ENCODE measurements at places on chromosomes 4 and X.

DNA sequence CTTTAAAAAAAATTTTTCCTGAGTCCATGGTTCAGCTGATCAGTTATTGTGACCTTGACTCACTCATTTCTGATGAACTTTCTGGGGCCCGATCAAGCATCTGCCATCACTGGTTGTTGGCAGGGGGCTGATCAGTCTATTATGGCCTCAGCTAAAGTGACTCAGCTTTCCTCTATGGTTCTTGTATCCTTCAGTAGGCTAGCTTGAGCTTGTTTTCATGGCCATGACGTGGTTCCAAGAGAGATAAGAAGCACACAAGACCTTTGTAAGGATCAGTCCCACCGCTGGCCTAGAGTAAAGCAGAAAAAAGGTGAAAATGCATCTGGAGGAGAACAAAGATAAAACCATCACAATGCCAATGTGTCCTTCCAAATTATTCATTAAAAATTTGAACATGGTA lies 29.8 kb upstream of the EPGN start:
- no peak for DNase-seq

GRCh38 chrX:14073556-14073955 lies 43.9 kb upstream of the GEMIN8 start:
- DNase-seq: peak; percentile 40

- no peak for DNase-seq
Measured at GRCh38 chr4:140754918-140755773, 1.0 kb downstream of the TBC1D9 start.

DNA sequence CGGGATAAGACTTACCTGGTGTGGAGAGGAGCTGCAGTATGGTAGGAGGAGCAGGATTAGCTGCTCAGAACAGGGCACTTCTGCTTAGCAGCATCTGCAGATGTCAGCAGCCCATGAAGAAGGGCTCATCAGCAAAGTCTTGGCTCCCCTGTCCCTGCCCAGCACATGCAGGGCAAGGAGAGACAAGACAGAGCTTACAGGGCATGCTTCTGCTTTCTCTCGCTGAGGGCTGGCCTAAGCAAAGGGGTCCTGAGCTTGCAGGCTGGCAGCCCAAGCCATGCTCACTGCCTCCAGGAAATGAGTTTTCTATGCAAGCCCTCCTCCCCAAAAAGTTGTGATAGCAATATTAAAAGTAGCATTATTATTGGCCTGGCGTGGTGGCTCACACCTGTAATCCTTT lies 39.5 kb upstream of the TAPT1 start:
- DNase-seq: no peak

DNA sequence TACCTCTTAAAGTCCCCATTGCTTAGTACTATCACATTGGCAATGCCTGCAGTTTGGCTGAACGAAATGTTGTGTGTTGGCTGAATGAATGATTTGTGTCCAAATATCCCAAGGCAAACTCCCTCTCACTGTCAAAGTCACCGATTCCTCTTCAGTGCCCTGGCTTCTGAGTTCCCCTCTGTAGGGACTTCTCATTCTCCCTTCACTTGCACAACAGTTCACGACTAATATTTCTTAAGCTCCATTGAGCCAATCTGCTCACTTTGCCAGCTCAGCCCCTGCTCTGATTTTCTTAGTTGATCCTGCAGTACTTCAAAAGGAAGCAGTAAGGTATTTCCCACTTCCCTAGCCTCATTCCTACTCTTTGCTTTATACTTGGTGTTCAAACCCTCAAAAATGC lies 21.9 kb upstream of the PACRGL start:
- DNase-seq: no peak

- no peak for DNase-seq
Measured at GRCh38 chrX:1483843-1484637, 31.3 kb upstream of the ASMTL start.

DNA sequence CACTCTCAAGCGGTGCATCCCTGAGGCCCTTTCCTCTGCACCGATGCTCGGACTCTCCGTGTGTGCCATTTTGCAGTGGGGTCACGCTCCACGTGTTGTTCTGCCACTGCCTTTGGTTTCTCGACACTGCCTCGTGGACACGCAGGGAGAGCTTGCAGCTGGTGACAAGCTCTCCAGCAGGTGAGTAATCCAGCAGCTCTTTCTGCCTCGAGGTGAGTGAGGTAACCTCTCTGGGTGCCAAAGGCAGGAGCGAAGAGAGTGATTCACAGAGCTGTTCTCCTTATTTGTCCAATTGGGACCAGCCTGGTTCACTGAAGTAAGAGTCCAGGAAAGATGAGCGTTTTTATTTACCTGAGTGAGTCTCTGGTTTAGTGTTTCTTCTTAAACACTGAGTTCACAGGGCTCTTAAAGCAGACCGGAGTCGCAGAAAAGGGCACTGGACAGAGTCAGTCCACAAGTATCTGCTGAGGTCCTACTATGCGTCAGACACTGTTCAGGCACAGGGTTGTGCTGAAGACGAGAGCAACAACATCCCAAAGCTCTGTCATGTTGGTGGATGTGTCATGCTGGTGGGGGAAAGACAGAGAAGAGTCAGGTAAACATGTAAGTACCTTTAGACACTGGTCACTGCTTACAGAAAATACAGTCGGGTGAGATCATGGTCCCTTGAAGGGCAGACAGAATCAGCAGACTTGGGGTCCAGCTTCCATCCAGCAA lies 61.8 kb downstream of the FHDC1 start:
- no peak for DNase-seq

DNA sequence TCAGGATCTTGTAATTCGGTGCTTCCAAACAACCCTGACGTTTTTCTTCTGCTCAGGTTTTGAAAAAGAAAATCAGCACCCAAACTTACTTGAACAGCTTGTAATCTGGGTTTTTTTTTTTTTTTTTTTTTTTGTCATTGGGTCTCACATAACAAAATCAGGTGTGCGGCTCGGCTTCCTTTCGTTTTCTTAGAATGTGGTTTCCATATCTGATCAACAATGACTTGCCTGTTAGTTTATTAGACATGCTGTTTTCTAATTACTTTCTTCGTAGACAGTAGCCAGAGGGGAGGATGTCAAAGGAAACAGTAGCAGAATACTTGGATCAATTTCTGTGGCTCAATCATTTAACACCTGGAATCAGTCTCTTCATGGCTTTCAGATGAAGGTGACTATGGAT lies 890 bp upstream of the FREM3 start:
- no peak for DNase-seq

GRCh38 chr4:154126276-154126675 lies 337.4 kb upstream of the SFRP2 start:
- DNase-seq: peak; percentile 49

GRCh38 chr4:7945709-7946380 lies 6.2 kb upstream of the AFAP1 start:
- DNase-seq: no peak

DNA sequence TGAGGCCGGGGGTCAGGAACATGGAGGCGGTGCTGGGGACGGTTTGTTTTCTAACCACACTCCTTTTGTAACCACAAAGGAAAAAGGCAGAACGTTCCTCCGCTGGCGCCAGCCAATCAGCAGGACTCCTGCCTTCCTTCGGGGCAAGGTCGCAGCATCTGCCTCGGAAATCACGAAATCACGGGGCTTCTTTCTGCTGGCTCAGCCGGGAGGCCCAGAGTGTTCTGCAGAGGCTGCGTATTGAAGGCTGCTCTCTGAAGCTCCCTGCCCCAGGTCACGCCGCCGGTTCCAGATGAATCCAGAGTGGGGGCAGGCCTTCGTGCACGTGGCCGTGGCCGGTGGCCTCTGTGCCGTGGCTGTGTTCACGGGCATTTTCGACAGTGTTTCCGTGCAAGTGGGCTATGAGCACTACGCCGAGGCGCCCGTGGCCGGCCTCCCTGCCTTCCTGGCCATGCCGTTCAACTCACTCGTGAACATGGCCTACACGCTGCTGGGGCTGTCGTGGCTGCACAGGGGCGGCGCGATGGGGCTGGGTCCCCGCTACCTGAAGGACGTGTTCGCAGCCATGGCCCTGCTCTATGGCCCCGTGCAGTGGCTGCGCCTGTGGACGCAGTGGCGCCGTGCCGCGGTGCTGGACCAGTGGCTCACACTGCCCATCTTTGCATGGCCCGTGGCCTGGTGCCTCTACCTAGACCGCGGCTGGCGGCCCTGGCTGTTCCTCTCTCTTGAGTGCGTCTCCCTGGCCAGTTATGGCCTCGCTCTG lies 9.4 kb downstream of the TMEM187 start:
- no peak for DNase-seq

DNA sequence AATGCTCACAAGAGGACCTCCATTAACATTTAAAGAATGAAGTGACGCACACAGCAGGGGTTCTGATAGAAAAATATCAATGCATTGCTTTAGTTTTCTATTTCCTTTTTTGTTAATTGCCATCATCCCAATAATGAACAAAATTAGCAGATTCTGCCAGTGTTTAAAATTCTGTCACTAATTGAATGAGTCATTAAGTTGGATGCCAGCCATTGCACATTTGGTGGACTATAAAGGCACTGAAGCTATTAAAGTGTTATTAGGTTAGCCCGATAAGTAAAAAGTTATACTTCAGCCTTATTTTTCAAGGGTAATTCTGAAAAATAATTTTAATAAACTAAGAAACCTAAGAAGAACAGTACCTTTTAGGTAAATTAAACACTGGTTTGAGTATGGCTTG lies 53.1 kb downstream of the MAP3K15 start:
- DNase-seq: no peak

DNA sequence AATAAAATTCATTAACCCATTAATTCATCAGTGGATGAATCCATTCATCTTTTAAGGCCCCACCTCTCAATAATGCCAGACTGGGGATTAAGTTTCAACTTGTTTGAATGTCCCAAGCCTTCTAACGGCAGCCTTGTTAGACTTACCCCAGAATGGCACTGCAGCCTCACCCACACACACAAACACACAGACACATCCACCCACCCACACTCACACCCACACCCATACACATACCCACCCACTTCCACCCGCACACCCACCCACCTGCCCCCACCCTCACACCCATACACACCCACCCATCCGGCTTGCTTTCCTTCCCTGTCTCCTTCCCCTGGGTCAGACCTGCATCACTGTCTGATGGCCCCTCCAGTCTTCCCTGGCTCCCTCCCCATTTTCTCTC lies 102.6 kb downstream of the ARHGAP10 start:
- DNase-seq: no peak

GRCh38 chrX:7606039-7606652 lies 236.8 kb upstream of the VCX start:
- DNase-seq: no peak

DNA sequence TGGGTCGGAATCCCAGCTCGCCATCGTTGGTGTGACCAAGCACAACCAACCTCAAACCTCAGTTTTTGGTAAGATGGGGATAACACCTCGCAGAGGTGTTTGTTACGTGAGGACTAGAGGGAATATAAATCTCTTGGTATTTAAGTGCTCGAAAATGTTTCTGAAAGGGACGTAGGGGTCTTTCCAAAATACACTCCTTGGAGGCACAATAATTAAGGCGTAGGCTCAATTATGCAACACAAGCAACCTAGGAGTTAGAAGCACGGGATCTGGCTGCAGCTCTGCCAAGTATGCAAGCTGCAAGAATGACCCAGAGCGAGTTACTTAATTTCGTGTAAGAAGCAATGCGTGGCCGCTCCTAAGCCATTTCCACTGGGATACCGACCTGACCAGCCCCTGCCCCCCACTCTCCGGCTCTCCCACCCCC lies 552 bp downstream of the ADH5 start:
- peak; percentile 66 for DNase-seq

DNA sequence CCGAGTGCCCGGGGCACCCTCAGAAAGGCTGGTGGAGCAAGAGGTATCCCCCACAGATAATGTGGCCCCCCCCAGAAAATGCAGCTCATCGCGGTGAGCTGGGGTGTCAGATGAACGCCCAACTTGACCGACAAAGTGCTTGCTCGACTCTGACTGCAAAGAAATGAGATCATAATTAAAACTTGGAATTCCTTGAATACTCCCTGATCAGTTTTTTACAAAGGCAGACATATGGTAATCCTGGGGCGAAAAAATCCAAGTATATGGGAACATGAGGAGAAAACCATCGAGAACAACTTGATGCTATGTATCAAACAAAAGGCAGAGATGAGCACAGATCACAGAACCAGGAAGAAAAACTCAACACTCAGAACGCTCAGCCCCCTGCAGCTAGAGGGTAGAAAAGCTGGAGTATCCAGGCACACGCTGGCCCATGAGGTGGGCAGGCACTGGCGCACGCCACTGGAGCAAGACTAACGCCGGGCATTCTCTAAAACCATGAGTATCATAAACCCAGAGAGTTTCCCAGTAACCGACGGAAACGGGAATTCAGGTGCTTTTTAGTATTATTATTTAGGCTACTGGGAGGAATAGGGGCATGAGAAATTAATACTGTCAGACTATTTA lies 127.3 kb downstream of the AFAP1 start:
- DNase-seq: no peak

DNA sequence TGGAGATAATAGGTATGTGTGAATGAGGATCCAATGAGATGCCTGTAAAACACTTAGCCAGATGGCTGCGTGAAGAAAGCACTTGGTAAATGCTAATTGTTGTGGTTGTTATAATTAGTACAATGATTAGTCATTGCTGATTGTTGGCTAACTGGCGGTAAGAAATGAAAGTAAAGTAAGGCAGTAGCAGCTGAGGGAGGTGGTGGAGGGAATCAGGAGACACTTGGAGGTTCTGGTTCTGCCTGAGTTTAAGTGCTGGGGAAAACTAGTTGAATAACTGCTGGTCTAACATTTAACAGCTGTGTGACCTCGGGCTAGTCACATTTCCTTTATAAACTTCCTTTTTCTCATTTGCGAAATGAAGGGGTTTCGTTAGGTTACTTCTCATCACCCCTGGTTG lies 30.9 kb downstream of the CD38 start:
- no peak for DNase-seq

GRCh38 chr4:136634121-136634520 lies 898.2 kb downstream of the PCDH18 start:
- DNase-seq: no peak

- no peak for DNase-seq
Measured at GRCh38 chr4:184848510-184848909, 22.7 kb upstream of the ACSL1 start.
